GM23248 (cell line): ENCODE measurements at places on chromosomes 16 and 17. TPM values are rescaled to one million over a fixed set of nuclear protein-coding genes. Genes with fewer than 3 reads are reported as not detected.

The MEFV gene
- total RNA-seq = not detected in 2 replicates

- H3K4me3 ChIP-seq = no peak overlapping the region
- DNase-seq = no peak
- no peaks in the 10 kb centered on the region for H3K27me3 ChIP-seq
- no peaks in the 10 kb centered on the region for H3K4me1 ChIP-seq
- H3K27ac ChIP-seq = no peak overlapping the region
Measured at GRCh38 chr16:58792188-58792587, 58.1 kb upstream of the GOT2 start.

DNA sequence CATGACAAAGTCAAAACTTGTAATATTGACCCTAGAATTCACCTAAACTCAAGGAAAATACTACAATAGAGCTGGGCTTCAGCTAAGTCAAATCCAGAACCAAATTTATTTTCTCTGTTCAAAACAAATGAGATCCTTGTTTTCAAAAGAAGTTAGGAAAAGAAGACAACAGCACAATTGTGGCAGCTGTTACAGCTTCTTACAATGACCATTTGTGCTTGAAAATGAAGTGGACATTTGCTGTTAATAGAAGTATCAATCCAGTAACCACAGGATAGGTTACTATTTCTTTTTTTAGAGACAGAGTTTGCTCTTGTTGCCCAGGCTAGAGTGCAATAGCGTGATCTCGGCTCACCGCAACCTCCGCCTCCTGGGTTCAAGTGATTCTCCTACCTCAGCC is 44.4 kb downstream of the APPBP2 start:
- H3K27me3 ChIP-seq = no peaks in the 10 kb centered on the region
- no peak overlapping the region for H3K4me3 ChIP-seq
- peaks cover 19% of the 10 kb centered on the region; the same call in 1 of the 2 replicates for H3K36me3 ChIP-seq

DNA sequence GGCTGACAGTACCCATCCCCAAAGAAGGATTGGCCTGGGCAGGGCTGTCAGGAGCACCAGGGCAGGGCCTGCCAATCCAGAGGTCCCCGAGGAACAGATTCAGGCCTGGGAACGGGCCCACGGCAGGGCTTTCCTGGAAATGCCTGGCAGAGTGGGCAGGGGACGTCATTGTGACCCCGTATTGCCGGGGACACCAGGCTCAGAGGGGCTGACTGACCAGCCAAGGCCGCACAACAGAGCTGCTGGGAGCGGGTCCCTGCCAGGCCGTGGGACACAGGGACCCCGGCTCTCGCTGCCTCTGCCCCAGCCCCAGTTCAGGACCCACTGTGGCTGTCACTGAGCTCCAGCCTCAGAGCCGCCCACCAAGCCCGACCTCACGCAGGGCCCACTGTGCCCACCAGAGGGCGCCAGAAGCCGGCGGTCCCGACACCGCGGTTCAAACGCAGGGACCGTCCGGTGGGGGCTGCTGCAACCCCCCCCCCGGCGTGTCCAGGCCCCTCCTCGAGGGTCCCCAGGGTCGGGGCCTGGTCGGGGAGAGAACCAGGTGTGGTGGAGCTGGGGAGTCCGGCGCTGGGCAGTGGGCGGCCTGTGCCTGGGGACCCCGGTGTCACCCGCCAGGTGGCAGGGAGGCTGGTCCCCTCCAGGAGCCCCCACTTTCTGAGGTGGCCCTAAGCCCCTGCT is 15.2 kb upstream of the SSTR5 start:
- H3K4me3 ChIP-seq = no peak overlapping the region
- no peak overlapping the region for H3K27ac ChIP-seq
- H3K4me1 ChIP-seq = no peaks in the 10 kb centered on the region
- peak; percentile 43 for DNase-seq

DNA sequence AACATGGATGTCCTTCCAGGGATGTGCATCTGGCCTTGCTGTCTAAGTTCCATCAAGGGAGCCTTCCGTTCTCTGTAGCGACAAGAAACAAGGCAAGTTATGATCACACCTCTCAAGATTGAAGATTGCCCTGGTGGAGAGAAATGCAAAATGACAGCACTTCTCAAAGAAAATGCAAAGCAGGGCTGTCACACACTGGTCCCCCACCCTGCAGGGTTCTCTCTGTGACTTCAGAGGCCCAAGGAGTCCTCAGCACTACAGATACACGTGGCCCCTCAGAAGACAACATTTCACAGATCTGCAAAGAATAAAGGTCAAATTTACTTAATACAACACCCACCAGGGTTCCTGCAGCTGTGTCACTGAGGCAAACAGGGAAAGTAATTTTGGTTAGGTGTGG is 60.7 kb upstream of the TEX2 start:
- H3K4me1 ChIP-seq = peaks cover 18% of the 10 kb centered on the region
- H3K27me3 ChIP-seq = no peaks in the 10 kb centered on the region
- H3K4me3 ChIP-seq = no peak overlapping the region
- no peaks in the 10 kb centered on the region for H3K36me3 ChIP-seq
- DNase-seq = no peak

The RPH3AL gene
- 2.7 and 13.4 TPM in 2 replicates for total RNA-seq

The KCNH4 gene
- total RNA-seq = not detected in 2 replicates

GRCh38 chr16:54055191-54055590 is 231.4 kb downstream of the IRX3 start:
- no peaks in the 10 kb centered on the region for H3K36me3 ChIP-seq
- H3K4me3 ChIP-seq = no peak overlapping the region
- no peaks in the 10 kb centered on the region for H3K4me1 ChIP-seq
- H3K27me3 ChIP-seq = no peaks in the 10 kb centered on the region
- no peak overlapping the region for H3K27ac ChIP-seq
- DNase-seq = no peak

DNA sequence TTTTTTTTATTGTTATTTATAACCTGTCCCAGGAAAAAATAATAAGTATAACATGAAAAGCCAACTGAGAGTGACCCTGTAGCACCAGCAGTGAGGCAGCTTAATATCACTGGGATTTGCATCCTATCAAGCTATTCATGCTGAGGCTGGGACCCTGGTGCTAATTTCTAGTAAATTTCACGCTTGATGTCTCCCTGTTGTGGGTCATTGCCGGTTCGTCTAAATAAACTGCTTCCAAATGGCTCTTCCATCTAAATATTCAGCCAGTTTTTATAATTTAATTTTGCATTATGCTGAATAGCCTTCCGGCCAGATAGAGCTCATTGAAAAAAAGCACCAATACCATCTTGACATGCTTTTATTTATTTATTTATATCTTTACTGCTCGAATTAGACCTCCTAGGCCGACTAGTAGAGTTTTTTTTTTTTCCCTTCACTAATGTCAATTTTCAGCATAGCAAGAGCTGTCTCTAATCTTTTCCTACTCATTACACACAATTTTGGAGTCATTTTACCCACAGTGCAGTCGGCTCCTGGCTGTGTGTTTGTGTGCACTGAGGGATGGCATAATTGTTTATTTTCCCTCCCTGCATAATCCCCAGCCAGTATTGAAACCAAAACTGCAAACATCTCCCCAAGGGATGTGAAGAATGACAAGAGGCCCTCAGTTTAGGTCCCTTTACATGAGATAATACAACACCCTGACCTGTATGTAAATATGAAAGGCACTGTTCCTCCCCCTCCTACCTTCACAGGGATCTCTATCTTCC is 168.8 kb downstream of the AATF start:
- H3K4me3 ChIP-seq = no peak overlapping the region
- H3K27ac ChIP-seq = no peak overlapping the region
- H3K36me3 ChIP-seq = 0 out of 2 replicates have a peak, but pooled peaks cover 5% of the 10 kb centered on the region
- H3K27me3 ChIP-seq = no peaks in the 10 kb centered on the region
- DNase-seq = no peak
- no peaks in the 10 kb centered on the region for H3K4me1 ChIP-seq

GRCh38 chr17:81241648-81242420 is 2.7 kb downstream of the NDUFAF8 start:
- H3K4me3 ChIP-seq = no peak overlapping the region
- peaks cover 7% of the 10 kb centered on the region for H3K4me1 ChIP-seq
- H3K27me3 ChIP-seq = no peaks in the 10 kb centered on the region
- DNase-seq = peak; percentile 57
- no peak overlapping the region for H3K27ac ChIP-seq

DNA sequence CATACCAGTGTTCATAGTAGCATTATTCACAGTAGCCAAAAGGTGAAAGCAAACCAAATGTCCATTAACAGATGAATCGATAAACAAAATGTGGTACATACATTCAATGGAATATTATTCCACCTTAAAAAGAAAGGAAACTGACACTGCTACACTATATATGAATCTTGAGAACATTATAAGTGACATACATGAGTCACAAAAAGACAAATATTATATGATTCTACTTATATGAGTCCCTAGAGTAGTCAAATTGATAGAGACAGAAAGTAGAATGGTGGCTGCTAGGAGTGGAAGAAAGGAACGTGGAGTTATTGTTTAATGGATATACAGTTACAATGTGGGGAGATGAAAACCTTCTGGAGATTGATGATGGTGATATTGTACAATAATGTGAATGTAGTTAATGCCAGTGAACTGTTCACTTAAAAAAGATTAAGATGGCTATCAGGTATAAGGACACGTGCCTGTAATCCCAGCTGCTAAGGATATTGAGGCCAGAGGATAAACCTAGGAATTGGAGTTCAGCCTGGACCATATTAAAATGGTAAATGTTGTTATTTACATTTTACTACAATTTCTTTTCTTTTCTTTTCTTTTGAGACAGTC is 20.2 kb upstream of the TRIM37 start:
- H3K4me3 ChIP-seq = no peak overlapping the region
- H3K27me3 ChIP-seq = no peaks in the 10 kb centered on the region
- peaks cover 2% of the 10 kb centered on the region; the same call in 1 of the 2 replicates for H3K36me3 ChIP-seq
- H3K4me1 ChIP-seq = no peaks in the 10 kb centered on the region
- no peak for DNase-seq
- H3K27ac ChIP-seq = no peak overlapping the region
